ENCODE measurements at places on chromosomes 4 and X.

- DNase-seq = peak; percentile 70
Measured at GRCh38 chrX:150362599-150363481, at the start of gene MAMLD1. Gene MAMLD1 (plus strand): TSS chrX:150363317. CDS start chrX:150445517, 82,200 bp downstream.

GRCh38 chr4:47771020-47771419 lies 66.8 kb downstream of the CORIN start:
- DNase-seq = no peak

GRCh38 chrX:25068340-25068739 lies 52.6 kb upstream of the ARX start:
- DNase-seq = no peak

DNA sequence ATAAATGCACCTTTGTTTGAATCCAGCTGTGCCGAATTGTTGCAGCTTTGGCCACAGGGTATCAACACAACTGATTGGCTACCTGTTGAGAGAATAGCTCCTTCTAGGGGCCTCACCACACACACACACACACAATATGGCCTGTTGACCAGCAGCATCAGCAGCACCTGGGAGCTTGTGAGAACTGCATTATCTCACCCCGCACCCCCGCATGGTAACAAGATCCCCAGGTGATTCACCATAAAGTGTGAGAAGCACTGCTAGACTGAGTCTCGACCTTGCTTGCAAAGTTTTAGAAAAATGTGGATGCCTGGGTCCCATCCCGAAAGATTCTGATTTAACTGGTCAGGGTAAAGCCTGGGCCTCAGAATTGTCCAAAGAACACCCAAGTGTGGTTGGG lies 176.9 kb upstream of the PRPS2 start:
- DNase-seq = no peak

- no peak for DNase-seq
Measured at GRCh38 chr4:139684351-139684750, 18.7 kb downstream of the MGST2 start.

GRCh38 chr4:159079074-159079473 lies 23.8 kb upstream of the RAPGEF2 start:
- DNase-seq = no peak

DNA sequence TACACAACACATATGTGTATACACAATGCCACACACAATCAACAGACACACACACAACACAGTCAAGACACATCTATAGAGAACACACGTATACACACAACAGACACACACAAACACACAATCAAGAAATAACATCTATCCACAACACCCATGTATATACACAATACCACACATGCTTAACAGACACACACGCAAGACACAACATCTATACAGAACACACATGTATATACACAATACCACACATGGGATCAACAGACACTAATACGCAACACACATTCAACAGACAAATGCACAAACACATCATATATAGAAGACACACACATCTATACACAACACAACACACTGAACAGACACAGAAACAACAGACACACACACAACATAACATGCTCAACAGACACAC lies 234.8 kb downstream of the SHOX start:
- no peak for DNase-seq

DNA sequence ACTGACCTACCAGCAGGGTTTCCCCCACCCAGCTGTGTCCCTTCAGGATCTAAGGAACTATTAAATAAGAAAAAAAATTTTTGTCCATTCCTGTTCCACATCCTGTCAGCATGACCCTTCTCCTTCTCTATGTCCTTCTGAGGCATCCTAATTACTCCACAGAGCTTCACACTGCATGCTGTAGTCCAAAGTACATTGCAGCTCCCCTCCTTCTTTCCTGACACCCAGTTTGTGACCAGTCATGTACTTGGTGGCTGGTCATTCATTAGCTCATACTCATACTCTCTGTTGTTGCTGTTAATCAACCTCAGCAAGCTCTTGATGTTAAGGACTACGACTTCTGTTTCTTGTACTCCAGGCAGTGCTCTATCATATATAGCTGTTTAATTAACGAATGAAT lies 2.4 kb upstream of the EGF start:
- no peak for DNase-seq

DNA sequence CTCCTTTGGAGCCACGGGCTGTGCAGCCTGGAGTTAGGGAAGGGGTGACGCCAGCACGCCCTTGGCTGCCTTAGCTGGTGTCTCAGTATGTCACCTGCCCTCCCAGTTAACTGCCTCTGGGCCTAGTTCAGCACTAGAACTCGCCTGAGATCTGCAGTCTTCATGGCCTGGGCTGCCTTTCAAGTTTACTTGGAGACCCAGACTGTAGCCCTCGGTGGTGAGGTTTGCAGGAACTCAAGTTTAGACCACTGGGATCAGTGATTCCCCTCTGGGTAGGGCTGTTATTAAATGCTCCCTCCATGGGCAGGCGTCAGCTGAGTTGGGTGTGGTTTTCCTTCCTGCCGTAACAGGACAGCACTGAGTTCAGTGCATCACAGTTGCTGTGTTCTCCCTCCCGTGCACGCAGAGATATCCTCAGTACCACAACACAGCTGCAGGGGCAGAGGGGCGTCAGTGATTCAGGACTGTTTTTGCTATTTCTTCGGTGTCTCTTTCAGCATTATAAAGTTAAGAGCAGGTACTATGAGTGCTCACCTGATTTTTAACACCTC lies 30.5 kb downstream of the PLAC8 start:
- DNase-seq = peak; percentile 72

- no peak for DNase-seq
Measured at GRCh38 chr4:73683033-73683432, 57.3 kb upstream of the CXCL8 start.

GRCh38 chr4:12968345-12968744 lies 515.8 kb downstream of the RAB28 start:
- no peak for DNase-seq

DNA sequence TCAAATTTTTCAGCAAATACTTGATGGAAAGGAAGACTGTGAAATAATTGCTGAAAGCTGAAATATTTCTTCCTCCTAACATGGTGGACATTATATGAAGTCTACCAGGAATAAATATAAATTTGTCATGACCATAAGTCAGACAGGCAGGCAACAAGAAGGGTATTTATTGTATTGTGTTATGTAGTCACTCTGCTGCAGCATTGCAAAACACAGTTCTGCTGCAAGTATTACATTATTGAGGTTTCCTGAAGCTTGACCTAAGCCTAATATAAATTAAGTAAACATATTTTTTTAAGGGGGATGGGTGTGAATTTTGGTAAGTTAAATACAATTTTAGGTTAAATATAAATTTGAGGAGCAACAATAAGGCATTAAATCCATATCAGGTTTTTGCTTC lies 60.2 kb upstream of the MAOA start:
- no peak for DNase-seq

DNA sequence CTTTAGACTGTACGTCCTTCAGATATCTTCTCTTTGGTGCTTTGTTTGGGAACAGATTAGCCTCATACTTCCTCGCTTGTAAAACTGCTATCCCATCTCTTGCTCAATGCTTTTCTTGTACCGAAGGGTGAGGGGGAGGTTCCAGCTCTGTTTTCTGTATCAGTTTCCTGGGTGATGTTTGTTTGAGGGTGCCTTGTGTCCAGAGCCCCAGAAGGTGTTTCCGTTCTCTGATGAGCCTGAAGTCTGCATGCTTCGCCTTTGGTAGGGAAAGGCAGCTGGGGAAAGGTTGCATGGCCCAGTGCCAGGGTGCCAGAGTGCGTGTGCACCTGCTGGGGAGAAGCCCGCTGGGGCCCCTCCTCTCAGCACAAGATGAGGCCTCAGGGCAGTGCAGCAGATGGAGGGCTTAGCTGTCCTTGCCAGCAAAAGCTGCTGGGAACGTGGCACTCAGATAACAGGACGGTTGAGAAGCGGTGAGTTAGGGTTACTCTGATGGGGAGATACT lies 73.7 kb downstream of the TBL1X start:
- DNase-seq = no peak

DNA sequence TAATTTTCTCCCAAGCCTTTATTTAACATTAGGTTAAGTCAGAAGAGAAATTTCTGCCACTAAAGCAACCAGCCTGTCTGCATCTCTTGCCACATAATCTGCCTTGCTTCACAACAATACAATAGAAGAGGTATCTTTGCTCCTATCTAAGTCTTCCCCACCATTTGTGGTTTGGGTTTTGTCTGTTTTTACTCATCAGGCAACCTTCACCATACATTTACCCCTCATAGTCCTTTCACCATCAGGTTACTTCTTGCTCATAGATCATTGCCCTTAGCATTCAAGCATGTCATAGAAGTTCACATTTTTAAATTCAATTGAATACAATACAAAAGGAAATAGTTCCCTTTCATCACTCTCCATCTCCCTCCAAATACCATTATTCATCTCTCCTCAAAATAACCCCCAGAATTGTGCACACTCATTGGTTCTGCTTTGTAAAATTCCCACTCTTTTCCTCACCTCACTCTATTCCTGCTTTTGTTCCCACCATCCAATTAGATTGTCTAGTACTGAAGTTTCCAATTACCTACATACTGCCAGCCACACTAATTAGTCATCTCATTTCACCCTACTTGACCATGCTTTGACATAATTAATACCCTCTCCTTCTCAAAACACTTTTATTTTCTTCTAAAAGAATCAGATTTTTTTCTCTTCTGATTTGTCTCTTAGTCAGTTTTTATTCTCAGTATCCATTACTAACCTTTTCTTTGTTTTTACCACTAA lies 1957.0 kb upstream of the AGA start:
- no peak for DNase-seq

DNA sequence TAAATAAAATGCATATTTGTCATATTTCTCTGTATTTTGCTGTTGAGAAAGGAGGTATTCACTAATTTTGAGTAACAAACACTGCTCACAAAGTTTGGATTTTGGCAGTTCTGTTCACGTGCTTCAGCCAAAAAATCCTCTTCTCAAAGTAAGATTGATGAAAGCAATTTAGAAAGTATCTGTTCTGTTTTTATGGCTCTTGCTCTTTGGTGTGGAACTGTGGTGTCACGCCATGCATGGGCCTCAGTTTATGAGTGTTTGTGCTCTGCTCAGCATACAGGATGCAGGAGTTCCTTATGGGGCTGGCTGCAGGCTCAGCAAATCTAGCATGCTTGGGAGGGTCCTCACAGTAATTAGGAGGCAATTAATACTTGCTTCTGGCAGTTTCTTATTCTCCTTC lies 3.3 kb downstream of the HTT start:
- no peak for DNase-seq

GRCh38 chr4:82430964-82431745 lies 765 bp downstream of the ENOPH1 start:
- peak; percentile 43 for DNase-seq

- no peak for DNase-seq
Measured at GRCh38 chr4:74304095-74304625, 4.1 kb upstream of the EPGN start.

DNA sequence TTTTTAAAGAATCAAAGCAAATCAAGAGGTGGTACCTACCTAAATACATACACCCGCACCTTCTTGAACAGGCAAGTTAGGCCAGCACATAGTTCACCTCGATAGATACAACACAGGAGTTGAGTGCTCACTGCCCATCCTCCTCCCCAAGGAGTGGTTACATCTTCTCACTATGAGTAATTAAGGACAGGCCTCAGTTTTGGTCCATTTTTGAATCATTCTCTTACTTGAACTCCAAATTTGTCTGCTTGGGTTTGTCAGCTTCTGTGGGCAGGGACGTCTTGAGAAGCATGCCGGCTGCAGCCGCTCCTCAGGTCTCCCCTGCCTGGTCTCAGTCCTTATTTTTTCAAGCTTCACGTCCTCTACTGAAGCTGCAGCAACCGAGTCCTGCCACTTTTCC lies 190.6 kb upstream of the RBPJ start:
- DNase-seq = peak; percentile 24

- DNase-seq = no peak
Measured at GRCh38 chr4:1770791-1771231, 22.3 kb upstream of the FGFR3 start.

GRCh38 chr4:41061482-41062185 lies 152.7 kb downstream of the APBB2 start:
- DNase-seq = no peak

DNA sequence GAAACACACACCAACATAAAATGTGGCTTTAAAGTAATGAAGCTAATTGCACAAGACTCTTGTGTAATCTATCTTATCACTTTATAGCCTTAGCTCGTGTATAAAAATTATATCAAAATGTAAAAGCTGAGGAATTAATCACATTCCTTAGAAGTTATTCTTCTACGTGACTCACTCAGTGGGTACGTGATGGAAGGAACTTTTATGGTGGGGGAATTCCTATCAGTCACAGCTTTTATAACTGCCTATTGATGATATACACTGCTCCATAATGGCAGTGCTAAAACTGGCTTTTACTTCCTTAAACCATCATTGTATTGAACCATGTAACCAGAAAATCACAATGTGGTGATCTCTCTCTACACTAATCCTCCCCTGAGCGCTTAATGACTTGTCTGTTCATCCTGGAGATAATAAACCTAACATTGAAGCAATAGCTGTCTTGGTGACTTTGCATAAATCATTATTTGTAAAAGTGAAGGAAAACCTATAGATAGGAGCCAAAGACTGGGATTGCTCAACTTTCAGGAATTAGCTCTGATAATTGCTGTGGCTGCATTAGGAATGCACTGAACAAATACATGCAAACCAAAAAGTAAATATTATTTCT lies 276.7 kb downstream of the GBA3 start:
- no peak for DNase-seq

- DNase-seq = peak; percentile 65
Measured at GRCh38 chr4:56424697-56425514, 10.5 kb downstream of the PPAT start.

DNA sequence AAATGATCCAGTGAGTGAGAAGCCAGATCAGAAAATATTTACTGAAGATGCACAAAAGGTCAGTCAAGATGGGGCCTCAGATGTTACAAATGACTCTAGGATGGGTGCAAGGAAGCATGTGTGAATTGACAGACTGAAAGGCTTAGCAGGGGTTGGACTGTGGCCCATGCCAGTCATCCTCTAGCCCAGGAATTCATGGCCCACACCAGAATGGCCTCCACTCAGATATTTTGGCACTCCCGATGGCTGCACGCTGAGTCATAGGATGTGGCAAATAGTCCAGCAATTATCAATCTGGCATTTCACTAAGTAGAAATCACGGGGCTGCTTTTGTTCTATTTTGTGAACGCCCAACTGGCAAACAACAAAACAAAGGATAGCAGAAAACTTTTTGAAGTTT lies 406.5 kb downstream of the IQCM start:
- DNase-seq = no peak

- no peak for DNase-seq
Measured at GRCh38 chr4:123345137-123345934, 51.3 kb upstream of the SPRY1 start.

DNA sequence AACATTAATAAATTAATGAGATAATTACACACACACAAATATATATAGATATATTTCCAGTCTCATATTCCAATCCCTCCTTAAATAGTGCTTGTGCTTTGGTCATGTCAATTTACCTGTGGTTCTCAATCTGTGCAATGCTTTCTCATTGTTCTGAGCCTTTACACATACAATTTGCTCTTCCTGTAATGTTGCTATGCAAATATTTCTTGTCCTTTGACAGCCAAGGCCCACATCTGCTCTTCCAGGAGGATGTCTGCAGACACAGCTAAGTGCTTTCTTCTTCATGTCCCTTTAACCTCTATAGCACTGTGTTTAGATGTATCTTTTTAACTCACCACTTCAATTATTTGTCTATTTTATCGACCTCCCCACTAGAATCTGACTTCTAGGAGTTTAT lies 67.3 kb upstream of the RAPGEF2 start:
- no peak for DNase-seq

Data from CD4-positive, alpha-beta T cell treated with Interleukin-2 at 100 ng/mL for 4 hours (primary cell).